ENCODE measurements at places on chromosomes 1 and 21.

DNA sequence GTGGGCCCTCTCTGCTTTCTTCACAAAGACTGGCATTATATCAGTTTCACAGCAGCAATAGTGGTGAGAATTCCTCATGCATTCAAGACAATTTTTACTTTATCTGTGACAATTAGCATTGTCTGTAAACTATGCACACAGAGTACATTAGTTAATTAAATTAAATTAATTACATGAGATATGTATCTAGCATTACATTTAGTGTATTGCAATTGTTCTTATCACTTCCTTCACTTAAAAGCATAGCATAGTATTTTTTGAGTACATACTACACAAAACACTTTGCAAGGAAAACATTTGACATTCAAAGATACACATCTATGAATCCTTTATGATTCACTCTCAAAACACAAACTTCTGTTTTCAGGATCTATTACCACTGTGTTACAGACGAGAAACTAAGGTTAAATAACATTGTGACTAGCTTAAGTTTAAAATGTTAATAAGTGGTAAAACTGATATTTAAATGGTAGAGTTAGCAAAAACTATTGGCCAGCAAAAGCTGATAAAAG is 1542.6 kb downstream of the PLA2G4A start:
- DNase-seq = no peak

- no peak for DNase-seq
These were observed 102.3 kb downstream of the GLIS1 start for GRCh38 chr1:53636621-53637171.

GRCh38 chr1:61268546-61269240 is 186.3 kb downstream of the NFIA start:
- DNase-seq = no peak

- DNase-seq = no peak
These were observed at the start of gene CASQ1 for GRCh38 chr1:160189649-160190625. Gene CASQ1 (plus strand): TSS chr1:160190575. CDS start chr1:160190752, 177 bp downstream.

GRCh38 chr1:183633676-183634343 is 1.8 kb downstream of the ARPC5 start:
- DNase-seq = peak; percentile 76

- no peak for DNase-seq
These were observed 194.2 kb upstream of the NFIA start for GRCh38 chr1:60888126-60888525.

- DNase-seq = no peak
These were observed 15.4 kb upstream of the CYYR1 start for GRCh38 chr21:26588446-26588845.

DNA sequence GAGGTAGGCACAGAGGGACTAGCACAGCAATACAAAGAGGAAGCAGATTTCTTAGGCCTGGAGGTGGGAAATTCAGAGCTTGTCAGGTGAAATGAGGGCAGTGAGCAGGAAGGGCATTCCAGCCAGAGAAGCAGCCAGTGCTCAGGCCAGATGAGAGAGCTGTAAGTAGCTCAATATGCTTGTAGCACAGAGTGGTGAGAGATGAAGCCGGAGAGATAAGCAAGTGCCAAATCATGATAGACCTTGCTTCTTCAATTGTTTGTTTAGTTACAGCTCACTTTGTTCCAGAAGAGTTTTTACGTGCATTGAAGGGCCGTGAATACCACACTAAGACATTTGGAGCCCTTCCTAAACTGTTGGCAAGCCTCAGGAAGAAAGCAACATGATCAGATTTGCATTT is 42.0 kb upstream of the ADAMTS1 start:
- DNase-seq = no peak

DNA sequence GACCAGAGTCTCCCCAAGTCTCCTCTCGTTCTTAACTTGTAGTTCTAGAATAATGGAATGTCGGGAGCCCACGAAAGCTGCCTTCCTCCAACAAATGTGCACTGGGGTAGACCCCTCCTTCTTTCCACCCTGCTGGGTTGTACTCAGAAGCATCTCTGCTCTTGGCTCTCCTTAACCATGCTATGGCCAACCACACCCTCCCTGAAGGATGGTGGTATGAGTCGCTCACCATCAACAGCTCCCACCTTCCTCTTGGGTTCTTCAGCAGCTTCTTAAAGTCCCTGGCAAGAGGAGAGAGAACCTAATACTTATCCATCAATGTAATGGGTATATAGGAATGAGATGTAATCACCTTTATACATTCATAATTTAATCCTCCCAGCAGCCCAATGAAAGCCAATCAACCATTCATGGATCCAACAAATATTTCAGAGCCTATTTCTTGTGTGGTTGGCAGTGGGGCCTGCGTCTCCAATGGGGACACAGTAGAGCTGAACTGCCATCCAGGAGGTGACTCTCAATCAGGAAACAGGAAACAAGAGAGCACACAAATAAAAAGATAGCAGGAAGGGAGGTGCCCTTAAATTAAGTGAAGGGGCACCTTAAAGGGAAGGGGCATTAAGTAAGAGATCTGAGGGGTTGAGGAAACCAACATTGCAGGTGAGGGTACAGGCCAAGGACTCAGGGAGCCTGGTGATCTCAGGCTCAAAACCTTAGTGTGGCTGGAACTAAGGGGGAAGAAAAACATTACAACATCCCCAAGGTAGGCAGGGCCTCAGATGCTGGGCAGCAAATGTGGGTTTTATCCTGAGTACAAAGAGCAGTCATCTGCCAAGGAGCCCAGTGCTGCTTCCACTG is 64.4 kb upstream of the ETS2 start:
- DNase-seq = no peak
